ENCODE measurements at places on chromosomes 3 and 15. TPM values are rescaled to one million over a fixed set of nuclear protein-coding genes. Genes with fewer than 3 reads are reported as not detected.

PLA2G4B gene
- total RNA-seq, result 10.6 TPM

ISL2 gene
- total RNA-seq, result 0.51 TPM

TM4SF1 gene
- total RNA-seq, result not detected

PLA1A gene
- 2.4 TPM for total RNA-seq

ALS2CL gene
- 8.9 TPM for total RNA-seq

KIAA1143 gene
- total RNA-seq, result 46.8 TPM

HAPLN3 gene
- 15.0 TPM for total RNA-seq

ATP13A3 gene
- total RNA-seq, result 85.9 TPM

SLC22A13 gene
- 0.13 TPM for total RNA-seq

RARB gene
- 21.9 TPM for total RNA-seq

ZBTB20 gene
- total RNA-seq, result 2.9 TPM

PIK3R4 gene
- total RNA-seq, result 41.2 TPM

DYNC1LI1 gene
- 43.2 TPM for total RNA-seq

CATSPER2 gene
- total RNA-seq, result 3.0 TPM

TIGIT gene
- not detected for total RNA-seq

DUOX1 gene
- 1.2 TPM for total RNA-seq

LRRIQ4 gene
- total RNA-seq, result not detected

TFRC gene
- 165 TPM for total RNA-seq

SLC12A8 gene
- total RNA-seq, result 17.3 TPM

RPL15 gene
- total RNA-seq, result 2,074 TPM

LMAN1L gene
- not detected for total RNA-seq

GRAMD2A gene
- total RNA-seq, result 2.0 TPM

GOLGA8T gene
- total RNA-seq, result not detected

LRTM1 gene
- total RNA-seq, result not detected

TAGLN3 gene
- total RNA-seq, result 1.1 TPM

CRABP1 gene
- 118 TPM for total RNA-seq

NANOGP8 gene
- total RNA-seq, result 12.3 TPM

NME9 gene
- total RNA-seq, result 0.40 TPM

RHCG gene
- 0.26 TPM for total RNA-seq

ACAD9 gene
- 38.1 TPM for total RNA-seq

TMEM87A gene
- 33.7 TPM for total RNA-seq

APOD gene
- not detected for total RNA-seq

CLEC3B gene
- not detected for total RNA-seq

WNT7A gene
- total RNA-seq, result not detected

ITPKA gene
- 0.75 TPM for total RNA-seq

SPINK8 gene
- total RNA-seq, result not detected

ATP8B4 gene
- 0.95 TPM for total RNA-seq

GOLGA8N gene
- 3.7 TPM for total RNA-seq

IL20RB gene
- total RNA-seq, result 1.7 TPM

ROBO1 gene
- total RNA-seq, result 86.3 TPM

LRRC28 gene
- total RNA-seq, result 35.5 TPM

DISP2 gene
- 0.05 TPM for total RNA-seq

LRRC2 gene
- 11.2 TPM for total RNA-seq

GPR149 gene
- not detected for total RNA-seq

SMAD6 gene
- total RNA-seq, result 150 TPM

NEIL1 gene
- total RNA-seq, result 47.1 TPM
